ENCODE measurements at places on chromosomes 12 and 14.

GRCh38 chr14:64966976-64967375, 5.2 kb downstream of the RAB15 start:
- DNase-seq = no peak

- DNase-seq = no peak
These were observed 22.0 kb downstream of the SMUG1 start for GRCh38 chr12:54166567-54167499.

GRCh38 chr14:33936391-33936790, 14.5 kb downstream of the EGLN3 start:
- DNase-seq = no peak

DNA sequence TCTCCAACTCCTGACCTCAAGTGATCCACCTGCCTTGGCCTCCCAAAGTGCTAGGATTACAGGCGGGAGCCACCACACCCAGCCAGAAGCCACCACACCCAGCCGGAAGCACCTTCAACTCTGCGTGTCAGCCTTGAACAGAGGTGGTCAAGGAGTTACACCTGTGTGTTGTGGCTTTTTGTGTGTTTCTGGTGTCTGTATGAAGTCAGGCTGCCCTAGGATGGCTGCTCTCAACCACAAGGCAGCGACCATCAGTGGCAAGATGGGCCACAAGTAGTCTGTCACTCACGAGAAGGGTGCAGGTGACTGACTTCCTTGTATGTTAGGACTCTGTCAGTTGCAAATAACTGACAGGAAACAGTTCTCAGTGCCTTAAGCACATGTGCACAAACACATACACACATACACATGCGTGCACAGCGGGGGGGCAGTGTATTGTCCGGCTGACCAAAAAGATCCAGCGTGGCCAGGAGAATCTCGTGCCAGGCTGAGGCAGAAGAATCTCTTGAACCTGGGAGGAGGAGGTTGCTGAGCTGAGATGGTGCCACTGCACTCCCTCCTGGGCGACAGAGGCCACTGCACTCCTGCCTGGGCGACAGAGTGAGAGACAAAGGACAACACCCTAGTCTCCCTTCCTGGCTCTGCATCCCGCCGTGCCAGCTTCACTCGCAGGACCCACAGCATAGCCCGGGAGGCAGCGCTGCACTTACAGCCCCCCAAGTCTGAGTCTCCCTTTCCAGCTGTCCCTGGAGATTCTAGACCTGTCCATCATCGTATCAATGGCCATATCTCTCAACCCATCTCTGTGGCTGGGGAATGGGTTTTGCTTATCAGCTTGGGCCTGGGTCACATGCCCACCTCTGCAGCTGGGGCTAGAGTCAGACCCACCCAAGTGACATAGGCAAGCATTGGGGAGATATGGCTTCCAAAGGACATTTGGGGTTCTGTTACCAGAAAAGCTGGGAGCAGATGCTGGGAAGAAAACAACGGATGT, 13.7 kb downstream of the P2RX4 start:
- DNase-seq = peak; percentile 34

DNA sequence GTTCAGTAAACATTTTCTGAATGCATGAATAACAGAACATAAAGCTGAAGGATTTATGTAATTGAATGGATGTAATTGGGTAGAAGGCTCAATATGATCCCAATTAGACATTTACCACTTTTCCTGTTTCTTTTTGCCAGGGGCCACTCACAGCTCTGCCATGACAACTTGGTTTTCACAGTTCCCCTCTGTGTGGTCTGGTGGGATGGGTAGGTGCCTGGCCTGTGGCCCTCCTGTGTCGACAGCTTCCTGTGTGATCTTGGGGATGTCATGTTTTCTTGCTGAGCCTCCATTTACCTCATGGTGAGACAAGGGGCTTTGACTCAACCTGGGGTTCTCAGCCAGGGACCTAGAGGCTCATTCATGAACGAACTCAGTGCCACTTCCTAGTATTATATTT, 12.6 kb upstream of the SERPINA10 start:
- no peak for DNase-seq

DNA sequence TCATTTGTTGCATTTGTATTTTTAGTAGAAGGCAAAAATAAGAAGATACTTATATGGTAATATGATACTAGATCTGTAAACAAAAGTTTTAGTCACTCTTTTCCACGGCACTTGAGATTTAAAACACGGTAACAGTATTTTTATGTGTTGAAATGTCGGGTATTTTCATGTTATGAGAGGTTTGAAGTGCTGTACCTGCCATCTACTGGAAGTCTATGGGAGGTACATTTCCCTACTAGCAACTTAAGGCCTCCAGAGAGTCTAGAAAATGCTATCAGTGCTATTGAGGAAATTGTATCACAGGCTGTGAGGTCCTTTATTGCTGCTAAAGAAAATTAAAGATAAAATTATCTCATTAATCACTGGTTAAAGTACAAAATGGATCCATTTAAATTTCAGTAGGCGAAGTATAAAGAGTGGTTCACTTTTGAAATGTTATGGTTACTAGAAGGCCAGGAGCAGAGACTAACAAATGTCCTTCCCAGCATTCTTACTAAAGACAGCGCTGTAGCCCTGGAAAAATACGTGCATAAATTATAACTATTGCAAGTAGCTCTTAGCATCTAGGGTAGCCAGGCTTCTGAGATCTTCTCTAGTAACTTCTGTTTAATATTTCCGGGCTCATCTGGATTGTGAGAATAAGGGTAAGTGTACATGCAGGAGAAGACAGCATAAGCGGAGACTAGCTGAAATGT, 77.6 kb upstream of the PRKD1 start:
- no peak for DNase-seq

DNA sequence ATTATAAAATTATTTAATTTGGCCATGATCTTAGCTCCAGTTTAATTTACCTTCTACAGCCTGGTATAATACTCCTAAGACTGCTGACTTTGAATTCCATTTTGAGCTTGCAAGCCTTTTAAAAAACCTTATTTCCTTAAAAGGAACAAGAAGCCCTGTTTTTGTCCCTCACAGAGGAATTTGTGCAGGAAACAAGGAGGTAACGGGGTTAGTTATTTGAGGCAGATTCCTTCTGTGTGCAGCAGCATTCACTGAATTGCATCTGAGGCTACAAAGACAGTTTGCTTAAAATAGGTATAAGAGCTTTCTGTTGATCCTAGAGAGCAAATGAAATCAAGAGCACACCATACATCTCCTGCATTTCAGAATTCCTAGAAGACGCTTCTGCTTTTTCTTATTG, 403.3 kb upstream of the PRICKLE1 start:
- no peak for DNase-seq

- peak; percentile 9 for DNase-seq
These were observed at the start of gene LRRK2 for GRCh38 chr12:40224439-40225291. LRRK2 (plus strand) TSS chr12:40224997; CDS start chr12:40225132, 135 bp downstream.

GRCh38 chr12:15979096-15980092, 68.3 kb downstream of the DERA start:
- DNase-seq = no peak

- no peak for DNase-seq
These were observed 30.6 kb upstream of the PTPRQ start for GRCh38 chr12:80413462-80413861.

DNA sequence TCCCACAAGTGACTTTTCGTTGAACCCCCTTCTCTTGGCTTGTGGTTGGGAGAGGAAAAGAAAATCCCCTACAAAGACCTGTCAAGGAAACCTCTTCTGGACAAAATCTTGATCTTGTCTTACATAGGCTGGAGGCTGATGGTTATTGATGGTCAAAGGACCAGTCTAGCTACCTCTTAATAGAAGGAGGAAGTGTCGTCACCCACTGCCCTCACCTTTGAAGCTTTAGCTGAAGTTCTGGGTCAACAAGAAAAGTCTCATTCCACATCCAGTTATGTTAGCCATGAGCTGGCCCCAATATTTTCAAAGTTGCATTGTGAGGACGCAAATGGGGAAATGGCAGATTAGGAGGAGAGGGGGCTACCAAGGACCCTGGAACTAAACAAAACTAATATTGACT, 6.2 kb upstream of the KSR2 start:
- DNase-seq = no peak

- no peak for DNase-seq
These were observed 3.6 kb upstream of the ARID2 start for GRCh38 chr12:45725631-45726602.

- DNase-seq = no peak
These were observed 14.3 kb upstream of the RIC8B start for GRCh38 chr12:106760184-106760531.

DNA sequence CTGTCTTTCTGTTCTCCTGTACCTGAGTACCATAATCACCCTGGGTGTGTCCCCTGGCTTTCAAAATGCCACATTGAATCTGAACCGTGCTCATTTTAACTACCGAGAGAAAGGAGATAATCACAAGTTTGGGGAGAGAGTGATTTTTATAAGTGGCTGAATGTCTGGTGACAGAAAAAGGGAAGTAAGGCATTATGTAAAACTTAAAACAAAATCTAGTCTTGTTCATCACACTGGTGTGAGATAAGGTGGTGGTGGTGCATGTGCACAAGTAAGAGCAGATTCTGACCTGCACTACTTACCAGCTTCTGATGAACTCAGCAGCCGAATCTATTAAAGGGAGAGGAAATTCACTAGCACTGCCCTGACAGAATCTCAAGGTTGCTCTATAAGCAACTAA, 56.3 kb downstream of the SPPL3 start:
- DNase-seq = no peak

- no peak for DNase-seq
These were observed 11.5 kb downstream of the SLC38A2 start for GRCh38 chr12:46360908-46361666.

GRCh38 chr12:39065455-39065854, 160.1 kb upstream of the CPNE8 start:
- no peak for DNase-seq
